ENCODE measurements at places on chromosomes 12 and 14.

- peak; percentile 41 for DNase-seq
Measured at GRCh38 chr12:28966046-28966780, 182.9 kb upstream of the FAR2 start.

DNA sequence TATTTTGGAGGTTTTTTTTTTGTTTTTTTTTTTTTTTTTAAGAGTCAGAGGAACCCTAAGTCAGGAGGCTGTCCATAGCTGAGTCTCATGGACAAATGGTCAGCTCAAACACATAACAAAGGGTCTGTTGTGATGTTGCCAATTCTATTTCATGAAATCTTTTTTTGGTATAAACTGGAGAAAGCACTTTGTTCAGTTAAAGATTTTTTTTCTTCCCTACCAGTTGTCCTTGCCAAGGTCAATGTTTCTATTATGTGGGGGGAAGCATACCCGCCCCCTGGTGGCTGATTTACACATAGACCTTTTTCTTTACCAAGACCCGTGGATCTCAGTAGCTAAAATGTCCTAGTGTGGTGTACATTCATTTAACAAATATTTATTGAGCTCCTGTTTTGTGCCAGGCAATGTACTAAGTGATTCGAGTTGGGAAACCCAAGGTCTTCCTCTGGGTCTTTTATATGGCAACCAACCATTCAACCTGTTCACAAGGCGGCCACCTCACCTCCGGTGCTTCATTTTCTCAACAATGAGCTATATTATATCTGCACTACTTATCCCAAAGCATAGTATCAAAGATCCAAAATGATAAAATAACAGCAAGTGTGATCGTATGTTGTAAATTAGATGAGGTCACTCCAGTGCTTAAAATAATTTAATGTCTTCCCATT lies 214.5 kb downstream of the PAH start:
- DNase-seq, result peak; percentile 66

DNA sequence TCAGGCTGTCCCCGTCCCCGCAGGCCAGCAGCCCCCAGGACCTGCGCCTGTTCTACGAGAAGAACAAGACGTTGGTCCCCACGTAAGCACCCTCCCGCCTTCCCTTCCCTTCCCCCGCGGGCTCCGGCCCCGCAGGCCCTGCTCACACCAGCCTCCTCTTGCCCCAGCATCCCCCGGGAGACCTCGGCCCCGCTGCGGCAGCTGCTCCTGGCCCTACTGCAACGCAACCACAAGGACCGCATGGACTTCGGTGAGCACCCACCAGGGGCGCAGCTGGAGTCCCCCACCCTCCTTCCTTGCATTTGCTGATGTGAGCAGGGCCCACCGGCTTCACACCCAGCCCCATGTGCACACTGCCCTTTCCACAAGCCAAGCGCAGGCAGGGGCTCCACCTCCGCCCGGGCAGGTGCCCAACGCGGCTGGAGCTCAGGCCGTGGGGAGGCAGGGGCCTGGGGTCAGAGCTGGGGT lies 15.4 kb downstream of the ULK1 start:
- no peak for DNase-seq

GRCh38 chr12:115960868-115961802 lies 316.4 kb downstream of the MED13L start:
- no peak for DNase-seq

DNA sequence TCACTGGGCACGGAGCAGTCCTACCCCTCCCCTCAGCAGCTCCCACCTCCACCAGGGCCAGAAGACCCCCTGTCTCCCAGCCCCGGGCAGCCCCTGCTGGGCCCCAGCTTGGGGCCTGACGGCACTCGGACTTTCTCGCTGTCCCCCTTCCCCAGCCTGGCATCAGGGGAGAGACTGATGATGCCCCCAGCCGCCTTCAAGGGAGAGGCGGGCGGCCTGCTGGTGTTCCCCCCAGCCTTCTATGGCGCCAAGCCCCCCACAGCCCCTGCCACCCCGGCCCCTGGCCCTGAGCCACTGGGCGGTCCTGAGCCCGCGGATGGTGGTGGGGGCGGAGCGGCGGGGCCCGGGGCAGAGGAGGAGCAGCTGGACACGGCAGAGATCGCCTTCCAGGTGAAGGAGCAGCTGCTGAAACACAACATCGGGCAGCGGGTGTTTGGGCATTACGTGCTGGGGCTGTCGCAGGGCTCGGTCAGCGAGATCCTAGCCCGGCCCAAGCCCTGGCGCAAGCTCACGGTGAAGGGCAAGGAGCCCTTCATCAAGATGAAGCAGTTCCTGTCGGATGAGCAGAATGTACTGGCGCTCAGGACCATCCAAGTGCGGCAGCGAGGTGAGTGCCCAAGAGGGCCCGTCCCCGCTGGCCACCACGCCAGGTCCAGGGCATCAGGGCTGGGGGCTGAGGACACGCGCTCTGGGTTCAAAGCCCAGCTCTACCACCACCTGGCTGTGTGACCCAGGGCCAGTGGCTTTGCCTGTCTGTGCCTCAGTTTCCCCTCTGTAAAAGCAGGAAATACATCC lies 58.6 kb downstream of the PHETA1 start:
- DNase-seq, result no peak

- DNase-seq, result no peak
Measured at GRCh38 chr12:44847888-44848702, 28.0 kb downstream of the NELL2 start.

GRCh38 chr12:131226345-131227265 lies 272.9 kb downstream of the ADGRD1 start:
- DNase-seq, result no peak

DNA sequence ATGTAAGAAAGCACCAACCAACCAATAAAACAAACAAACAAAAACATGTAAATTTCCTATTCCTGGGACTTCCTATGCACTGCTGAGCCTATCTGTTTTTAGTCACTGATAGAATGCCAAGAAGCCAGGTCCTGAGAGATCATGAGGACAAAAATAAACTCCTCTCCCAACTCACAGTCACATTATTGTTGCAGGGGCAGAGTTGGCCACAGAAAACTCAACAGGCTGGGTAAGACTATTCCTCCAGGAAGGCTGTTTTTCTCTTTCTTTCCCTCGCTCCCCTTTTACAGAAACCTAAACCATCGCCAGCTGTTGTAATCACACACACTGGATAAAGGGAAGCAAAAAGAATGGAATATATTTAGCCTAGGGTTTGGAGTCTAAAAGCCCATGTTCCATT lies 55.8 kb upstream of the METAP2 start:
- no peak for DNase-seq

GRCh38 chr14:36647824-36648753 lies 13.6 kb upstream of the PAX9 start:
- DNase-seq, result peak; percentile 32

DNA sequence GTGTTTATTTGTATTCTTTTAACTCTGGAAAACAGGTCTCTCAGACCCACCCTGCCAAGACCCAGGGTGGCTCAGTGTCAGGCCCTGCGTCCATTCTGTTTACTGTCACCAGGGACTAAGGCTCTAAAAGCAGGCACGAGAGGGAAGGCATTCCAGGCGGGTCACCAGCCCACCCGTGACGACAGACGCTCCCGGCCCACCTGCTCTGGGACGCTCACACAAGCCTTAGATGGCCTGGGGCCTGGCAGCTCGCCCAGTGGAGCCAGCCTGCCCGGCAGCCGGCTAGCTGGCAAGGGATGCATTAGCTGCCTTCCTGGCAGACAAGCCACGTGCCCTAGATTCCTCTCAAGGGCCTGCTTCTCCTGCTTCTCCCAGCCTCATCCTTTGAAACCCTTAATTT lies 9.2 kb upstream of the NUAK1 start:
- DNase-seq, result no peak

DNA sequence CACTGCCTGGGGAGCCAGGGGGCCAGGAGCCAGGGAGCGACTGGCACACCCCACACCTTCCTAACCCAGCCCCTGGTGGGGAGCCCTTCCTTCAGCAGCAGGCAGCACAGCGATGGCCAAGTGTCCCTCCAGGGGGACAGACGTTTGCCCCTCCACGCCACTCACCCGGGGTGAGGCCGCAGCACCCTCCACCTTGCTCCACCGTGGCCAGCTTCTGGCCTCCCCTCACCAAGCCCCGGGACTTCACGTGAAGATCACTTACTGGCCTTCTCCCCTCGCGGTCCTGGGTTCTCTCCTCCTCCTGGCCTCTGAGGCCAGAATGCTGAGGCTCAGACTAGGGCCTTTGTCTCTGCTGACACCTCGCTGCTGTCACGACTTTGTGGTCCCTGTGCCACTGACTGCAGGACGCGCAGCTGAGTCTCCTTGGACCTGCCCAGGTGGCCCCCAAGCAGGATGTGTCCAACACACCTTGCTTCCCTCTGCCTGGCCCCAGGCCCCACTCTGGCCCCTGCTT lies 3.5 kb upstream of the ASPG start:
- DNase-seq, result no peak

DNA sequence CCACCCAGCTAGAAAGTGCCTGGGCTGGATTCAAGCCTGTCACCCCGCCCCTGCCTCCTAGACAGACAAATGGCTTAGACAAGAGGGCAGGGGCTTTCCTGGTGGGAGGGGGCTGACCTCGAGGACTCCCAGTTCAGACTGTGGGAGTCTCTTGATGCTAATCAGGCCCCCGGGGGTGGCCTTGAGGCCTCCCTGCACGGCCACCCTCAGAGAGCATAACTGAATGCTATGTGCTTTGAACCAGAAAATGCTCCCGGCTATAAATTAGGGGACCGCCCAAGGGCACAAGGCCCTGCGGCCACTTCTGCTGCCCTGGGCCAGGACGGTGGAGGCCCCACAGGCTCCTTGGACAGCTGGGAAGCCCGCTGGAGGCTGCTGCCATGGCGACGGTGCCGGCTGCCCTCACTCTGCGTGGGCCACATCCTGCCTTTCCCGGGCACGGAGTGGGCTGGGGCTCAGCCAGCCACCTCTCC lies 111.0 kb upstream of the NCOR2 start:
- DNase-seq, result no peak

- no peak for DNase-seq
Measured at GRCh38 chr14:106789318-106789717, 1262.9 kb downstream of the TMEM121 start.

- DNase-seq, result no peak
Measured at GRCh38 chr12:27221625-27222387, 22.3 kb upstream of the STK38L start.

DNA sequence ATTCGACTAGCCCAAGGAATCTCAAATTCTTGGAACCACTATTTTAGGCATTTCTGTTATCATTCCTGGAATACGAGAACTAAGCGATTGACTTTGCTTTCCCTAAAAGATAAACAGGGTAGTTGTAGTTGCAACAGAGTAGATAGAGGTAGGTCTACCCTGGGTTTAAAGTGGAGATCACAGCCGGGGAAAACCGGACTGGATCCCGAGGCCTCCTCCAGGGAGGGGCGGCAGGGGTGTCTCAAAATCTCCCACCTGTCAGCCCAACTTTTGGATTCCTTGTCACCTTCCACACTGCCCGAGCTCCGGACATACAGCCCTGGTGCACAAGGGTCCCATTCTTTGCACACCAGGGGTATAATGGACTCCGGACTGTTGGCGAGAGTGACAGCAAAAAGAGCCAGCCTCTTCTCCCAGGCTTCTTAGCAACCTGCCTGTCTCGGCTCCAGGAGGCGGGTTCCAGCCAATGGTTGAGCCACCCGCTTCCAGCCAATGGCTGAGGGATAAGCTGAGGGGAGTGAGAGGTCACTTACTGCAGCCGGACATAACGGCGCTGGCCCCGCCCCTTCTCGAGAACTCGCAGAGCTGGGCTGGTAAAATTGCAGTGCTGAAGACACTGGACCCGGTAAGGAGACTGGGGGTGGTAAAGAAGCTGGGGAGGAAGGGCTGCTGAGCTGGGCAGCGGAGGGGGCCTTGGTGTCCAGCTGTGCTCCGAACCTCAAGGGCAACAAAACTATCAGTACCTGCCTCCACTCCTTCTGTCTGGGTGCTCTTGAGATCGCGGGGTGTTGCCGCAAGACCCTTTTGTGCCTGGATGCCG lies at the start of gene SUOX:
TSS of gene SUOX (plus strand) at position 562 of the 820 bp plus-strand sequence. CDS start 4,946 bp downstream, outside the sequence.
- DNase-seq, result peak; percentile 91

- DNase-seq, result peak; percentile 39
Measured at GRCh38 chr14:32259368-32260013, 56.4 kb upstream of the RNU6-8 start.

- peak; percentile 74 for DNase-seq
Measured at GRCh38 chr14:61147381-61147821, 133.7 kb downstream of the TMEM30B start.

DNA sequence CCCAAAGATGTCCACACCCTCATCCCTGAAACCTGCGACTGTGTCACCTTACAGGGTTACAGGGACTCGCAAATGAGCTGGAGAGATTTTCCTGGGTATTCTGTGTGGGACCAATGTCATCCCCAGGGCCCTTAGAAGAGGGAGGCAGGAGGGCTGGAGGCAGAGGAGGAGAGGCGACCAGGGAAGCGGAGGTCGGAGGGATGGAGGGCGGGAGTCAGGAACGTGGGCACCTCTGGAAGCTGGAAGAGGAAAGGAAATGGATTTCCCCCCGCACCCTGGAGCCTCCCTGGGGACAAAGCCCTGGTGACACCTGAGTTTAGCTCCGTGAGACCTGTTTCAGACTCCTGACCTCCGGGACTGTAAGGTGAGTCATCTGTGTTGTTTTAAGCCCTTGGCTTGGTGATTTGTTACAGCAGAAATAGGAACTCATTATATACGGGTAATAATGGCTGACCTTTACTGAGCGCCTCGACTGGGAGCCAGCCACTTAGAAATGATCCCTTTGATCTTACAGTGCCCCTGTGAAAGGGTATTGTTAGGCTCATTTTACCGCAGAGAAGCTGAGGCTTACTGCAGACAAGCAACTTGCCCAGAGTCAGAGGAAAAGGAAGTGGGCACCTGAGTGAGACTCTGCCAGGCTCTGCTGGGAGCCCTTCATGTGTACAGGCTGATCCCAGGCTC lies 29.3 kb upstream of the FZD10 start:
- DNase-seq, result no peak

DNA sequence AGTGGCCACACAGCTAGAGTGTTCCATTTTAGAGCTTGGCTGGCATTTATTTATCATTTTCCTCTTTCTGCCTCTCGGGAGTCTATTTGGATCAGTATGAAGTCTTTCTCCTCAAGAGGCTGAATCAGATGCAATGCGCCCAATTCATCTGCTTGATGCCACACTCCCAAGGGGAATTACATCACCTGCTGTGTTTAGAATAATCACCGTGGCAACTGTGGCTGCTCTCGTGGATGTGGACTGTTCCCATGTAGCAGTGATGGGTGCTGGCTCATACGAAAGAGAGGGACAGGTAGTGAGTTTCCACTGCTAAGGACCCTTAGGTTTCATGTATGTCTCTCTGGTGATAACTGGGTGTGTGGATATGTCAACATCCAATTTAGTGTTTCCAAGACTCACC lies 70.7 kb downstream of the SRRM4 start:
- no peak for DNase-seq

GRCh38 chr12:91239481-91239880 lies 56.9 kb upstream of the DCN start:
- DNase-seq, result no peak

GRCh38 chr12:75172611-75173010 lies 37.0 kb downstream of the KCNC2 start:
- DNase-seq, result no peak

- DNase-seq, result no peak
Measured at GRCh38 chr12:5624486-5625272, 192.8 kb downstream of the NTF3 start.

- no peak for DNase-seq
Measured at GRCh38 chr12:132083614-132083940, 60.5 kb downstream of the DDX51 start.

GRCh38 chr14:45786266-45786665 lies 533.3 kb upstream of the MIS18BP1 start:
- DNase-seq, result no peak

- no peak for DNase-seq
Measured at GRCh38 chr12:124401704-124402221, 106.9 kb downstream of the RFLNA start.

- peak; percentile 27 for DNase-seq
Measured at GRCh38 chr12:78120866-78121560, 290.3 kb downstream of the NAV3 start.

GRCh38 chr12:75011120-75011519 lies 198.5 kb downstream of the KCNC2 start:
- DNase-seq, result no peak

GRCh38 chr12:74608231-74608775 lies 70.7 kb downstream of the ATXN7L3B start:
- DNase-seq, result no peak

Measured in fibroblast of skin of right quadriceps (primary cell).